ENCODE measurements at places on chromosomes 6 and 20.

- DNase-seq: peak; percentile 43
These were observed 91.0 kb upstream of the RIPOR2 start for GRCh38 chr6:25026723-25027122.

- DNase-seq: peak; percentile 51
These were observed 9.2 kb upstream of the C6orf141 start for GRCh38 chr6:49541210-49541724.

GRCh38 chr6:127111526-127111925 is 6.9 kb upstream of the RSPO3 start:
- no peak for DNase-seq

DNA sequence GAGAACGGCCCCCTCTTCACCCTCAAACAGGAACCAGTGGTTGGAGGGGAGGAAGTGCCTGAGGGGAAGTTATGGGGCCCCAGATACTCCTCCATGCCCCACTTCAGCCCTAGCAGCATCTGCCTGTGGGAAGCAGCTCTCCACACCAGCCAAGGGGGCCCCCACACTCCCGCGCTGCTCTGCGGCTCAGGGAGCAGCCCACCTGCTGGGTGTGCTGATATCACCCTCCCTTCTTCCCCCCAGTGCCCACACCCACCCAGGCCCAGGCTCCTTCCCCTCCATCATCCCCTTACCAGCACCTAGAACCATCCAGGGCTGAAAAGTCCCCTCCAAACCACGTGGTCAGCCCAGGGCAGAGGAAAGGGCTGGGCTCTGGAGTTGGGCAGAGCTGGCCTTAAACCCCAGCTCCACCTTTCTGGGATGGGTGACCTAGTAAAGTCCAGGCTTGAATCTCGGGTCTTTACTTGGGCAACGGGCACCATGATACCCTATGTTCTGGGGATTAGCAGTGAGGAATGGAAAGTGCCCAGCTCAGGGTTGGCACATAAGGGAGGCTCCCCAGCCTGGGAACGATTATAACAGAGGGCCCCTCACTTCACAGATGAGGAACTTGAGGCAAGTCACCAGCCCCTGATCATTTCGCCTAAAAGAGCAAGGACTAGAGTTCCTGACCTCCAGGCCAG is 663 bp downstream of the LST1 start:
- no peak for DNase-seq

DNA sequence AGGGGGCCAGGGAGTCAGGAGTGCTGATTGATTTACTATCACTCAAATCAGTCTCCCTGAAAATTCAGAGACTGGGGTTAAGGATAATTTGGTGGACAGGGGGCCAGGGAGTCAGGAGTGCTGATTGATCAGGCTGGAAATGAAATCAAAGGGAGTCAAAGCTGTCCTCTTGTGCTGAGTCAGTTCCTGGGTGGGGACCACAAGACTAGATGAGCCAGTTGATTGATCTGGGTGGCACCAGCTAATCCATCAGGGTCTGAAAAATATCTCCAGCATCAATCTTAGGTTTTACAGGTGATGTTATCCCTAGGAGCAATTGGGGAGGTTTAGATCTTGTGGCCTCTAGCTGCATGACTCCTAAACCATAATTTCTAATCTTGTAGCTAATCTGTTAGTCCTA is 6.1 kb upstream of the AFG1L start:
- DNase-seq: no peak

GRCh38 chr20:59047938-59048680 is 5.5 kb upstream of the PRELID3B start:
- no peak for DNase-seq

- no peak for DNase-seq
These were observed 28.9 kb downstream of the SNX5 start for GRCh38 chr20:17939622-17940223.

DNA sequence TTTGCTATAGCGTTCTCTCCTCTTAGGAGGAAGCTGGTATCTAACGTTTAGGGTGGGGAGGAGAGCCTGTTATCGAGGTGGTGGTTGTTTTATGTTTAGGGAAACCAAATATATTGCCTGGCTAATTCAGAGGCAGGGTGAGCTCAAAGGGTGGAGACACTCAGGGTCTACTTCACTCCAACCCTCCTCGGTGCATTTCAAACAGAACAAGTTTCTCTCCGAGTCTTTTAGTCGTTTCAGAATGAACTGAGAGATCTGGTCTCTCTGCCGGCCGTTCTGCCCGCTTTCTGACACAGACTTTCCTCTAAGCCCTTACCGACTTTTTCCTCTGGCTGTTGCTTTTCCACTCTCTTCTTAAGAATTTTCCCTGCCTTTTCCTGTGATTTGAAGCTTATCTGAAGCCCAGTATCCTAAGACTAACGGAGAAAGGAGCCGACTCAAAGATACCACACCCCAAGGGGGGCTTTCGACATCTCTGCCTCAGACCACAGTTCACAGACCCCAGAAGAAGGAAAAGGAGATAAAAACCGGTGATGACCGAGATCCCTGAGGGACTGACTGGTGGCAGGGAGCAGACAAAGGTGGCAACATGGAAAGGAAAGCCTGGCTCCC is 865 bp downstream of the STK38 start:
- DNase-seq: no peak

GRCh38 chr20:10637563-10637962 is 36.2 kb downstream of the JAG1 start:
- no peak for DNase-seq

DNA sequence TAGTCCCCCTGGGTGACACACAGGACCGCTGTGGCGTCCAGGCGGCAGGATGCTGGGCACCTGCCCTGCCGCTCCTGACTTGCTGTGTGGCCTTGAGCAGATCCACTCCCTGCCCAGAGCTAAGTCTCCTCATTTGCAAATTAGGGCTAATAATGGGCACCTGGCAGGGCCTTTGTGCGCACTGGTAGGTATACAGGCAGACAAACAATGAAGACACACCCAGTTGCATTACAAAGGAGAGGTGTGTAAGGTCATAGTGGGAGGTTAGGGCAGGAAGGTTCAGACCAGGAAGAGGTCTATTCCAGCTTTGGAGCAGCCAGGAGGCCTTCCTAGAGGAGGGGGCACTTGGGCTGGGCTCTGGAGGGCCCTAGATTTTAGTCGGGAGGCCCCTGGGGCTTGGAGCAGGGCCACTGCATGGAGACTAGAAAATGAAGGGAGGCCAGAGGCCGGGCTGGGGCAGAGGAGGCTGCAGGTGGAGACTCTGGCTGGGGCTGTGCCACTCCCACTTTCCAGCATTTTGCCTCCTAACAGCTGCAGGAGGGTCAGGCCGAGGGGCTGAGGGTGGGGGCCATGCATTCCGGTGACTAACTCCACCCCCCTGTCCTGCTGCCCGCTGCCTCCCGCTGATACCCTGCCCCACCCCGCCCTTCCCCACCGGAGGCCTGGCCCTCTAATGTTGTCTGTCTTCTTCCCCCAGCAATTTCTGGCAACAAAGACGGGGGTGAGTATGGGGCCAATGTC is 28.5 kb downstream of the MYH7B start:
- no peak for DNase-seq

DNA sequence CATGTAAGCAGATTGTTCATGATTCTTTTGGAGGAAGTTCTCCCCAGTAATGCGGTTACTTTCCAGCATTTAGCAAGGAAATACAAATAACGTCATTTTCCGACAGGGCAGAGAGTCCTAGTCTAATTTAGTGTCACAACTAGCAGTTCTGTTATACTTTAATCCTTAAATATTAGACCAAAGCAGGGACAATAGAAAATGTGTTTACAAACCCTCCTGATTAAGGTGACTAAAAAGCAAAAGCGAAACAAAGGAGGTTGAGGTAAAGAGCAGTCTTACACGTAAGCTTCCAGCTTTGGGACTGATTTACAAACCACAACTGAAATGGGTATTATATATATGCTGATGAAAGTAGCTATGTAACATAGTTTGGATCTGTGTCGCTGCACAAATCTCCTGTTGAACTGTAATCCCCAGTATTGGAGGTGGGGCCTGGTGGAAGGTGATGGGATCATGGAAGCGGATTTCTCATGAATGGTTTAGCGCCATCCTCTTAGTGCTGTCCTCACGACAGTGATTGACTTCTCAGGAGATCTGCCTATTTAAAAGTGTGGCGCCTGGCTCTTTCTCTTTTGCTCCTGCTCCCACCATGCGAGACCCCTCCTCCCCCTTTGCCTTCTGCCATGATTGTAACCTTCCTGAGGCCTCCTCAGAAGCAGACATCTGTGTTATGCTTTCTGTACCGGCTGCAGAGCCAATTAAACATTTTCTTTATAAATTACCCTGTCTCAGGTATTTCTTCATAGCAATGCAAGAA is 81.9 kb downstream of the PLCB1 start:
- DNase-seq: no peak
